ENCODE measurements at places on chromosomes 1 and 21. TPM values are rescaled to one million over a fixed set of nuclear protein-coding genes. Genes with fewer than 3 reads are reported as not detected.

IFT25 gene
- total RNA-seq, result 13.2 TPM

KCNK1 gene
- 25.2 TPM for total RNA-seq

SPATA1 gene
- total RNA-seq, result 0.66 TPM

ETNK2 gene
- total RNA-seq, result 4.4 TPM

FTCD gene
- 2.2 TPM for total RNA-seq

SLC9C2 gene
- total RNA-seq, result not detected

CFAP45 gene
- total RNA-seq, result 1.1 TPM

ZYG11A gene
- not detected for total RNA-seq

CFHR4 gene
- not detected for total RNA-seq

LENEP gene
- total RNA-seq, result not detected

TNFRSF4 gene
- 2.2 TPM for total RNA-seq

ETV3L gene
- not detected for total RNA-seq

- no peak for DNase-seq
Observed at GRCh38 chr1:173937062-173937461, 19.9 kb upstream of the SERPINC1 start.

- no peak for DNase-seq
Observed at GRCh38 chr21:14879458-14879857, 185.3 kb downstream of the NRIP1 start.

GRCh38 chr1:10056599-10056987, 23.8 kb downstream of the UBE4B start:
- DNase-seq, result no peak

DNA sequence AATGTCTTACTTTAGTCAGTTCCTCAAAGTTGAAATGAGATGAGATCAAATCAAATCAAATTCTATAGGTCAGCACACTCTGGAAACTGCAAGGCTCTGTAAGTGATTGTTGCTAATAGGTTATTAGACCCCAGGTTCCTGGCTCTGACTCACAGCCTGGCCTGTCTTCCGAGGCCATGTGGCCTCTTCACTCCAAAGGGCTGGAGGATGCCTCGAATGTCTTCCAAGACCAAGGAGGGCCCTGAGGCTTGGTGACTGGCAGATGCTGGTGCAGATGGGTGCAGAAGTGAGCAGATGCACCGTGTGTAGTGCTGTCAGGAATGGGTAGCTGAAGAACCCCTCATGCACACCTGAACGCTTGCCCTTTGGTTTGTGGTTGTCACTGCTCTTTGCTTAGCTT, 113.4 kb downstream of the MAB21L3 start:
- DNase-seq, result no peak

GRCh38 chr1:10113501-10113900, 80.7 kb downstream of the UBE4B start:
- DNase-seq, result no peak

- DNase-seq, result peak; percentile 52
Observed at GRCh38 chr1:112803906-112804762, 89.0 kb upstream of the PPM1J start.

DNA sequence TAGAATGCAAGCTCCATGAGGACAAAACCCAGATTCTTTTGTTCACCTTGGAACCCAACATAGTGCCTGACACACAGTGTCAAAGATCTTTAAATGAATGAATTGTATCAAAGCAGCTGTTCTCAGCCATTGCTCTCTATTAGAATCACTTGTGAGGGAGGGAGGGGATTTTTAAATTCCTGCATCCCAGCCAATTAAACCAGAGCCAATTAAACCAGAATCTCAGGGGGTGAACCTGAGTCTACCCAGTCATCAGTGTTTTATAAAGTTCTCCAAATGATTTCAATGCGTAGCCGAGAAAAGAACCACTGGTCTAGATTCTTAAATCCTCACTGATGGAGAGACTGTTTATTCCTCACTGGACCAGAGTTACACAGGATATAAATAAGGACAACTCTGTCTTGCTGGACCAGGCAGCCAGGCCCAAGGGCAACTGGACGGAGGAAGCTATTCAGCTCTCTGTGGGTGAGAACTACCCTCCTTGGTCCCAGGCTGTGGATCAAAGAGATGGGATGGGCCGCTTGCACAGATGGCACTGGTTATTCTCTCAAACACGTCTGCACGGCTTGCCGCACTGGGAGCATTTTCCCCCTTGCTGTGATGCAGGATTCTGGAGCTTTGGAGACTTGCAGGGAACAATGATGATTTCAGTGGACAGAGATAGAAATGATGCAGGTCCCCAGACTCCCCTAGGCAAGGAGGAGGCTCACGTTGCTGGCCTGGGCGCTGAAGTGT, 20.0 kb upstream of the CDCA8 start:
- DNase-seq, result no peak

- no peak for DNase-seq
Observed at GRCh38 chr1:241542199-241542907, 10.2 kb downstream of the KMO start.

- no peak for DNase-seq
Observed at GRCh38 chr1:155872527-155872926, 13.2 kb downstream of the SYT11 start.

DNA sequence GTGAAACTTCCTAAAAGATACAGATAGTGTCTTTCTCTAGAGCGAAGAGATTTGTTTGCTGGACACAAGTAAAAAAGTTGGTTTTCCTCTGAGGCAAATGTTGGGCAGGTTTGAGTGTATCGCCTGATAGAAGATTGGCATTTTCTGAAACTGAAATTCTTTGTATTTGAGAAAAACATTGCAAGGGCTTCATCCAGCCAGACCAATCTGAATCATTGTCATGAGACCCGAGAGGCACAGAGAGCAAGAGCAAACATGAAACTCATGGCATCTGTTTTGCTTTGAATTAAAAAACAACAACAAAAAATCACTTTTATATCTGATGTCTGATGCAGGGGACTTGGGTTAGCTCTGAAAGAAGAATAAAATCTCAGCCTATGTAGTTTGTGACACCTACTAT, 379.3 kb upstream of the NCAM2 start:
- DNase-seq, result no peak

- no peak for DNase-seq
Observed at GRCh38 chr1:112196731-112197130, 199.3 kb upstream of the CTTNBP2NL start.

DNA sequence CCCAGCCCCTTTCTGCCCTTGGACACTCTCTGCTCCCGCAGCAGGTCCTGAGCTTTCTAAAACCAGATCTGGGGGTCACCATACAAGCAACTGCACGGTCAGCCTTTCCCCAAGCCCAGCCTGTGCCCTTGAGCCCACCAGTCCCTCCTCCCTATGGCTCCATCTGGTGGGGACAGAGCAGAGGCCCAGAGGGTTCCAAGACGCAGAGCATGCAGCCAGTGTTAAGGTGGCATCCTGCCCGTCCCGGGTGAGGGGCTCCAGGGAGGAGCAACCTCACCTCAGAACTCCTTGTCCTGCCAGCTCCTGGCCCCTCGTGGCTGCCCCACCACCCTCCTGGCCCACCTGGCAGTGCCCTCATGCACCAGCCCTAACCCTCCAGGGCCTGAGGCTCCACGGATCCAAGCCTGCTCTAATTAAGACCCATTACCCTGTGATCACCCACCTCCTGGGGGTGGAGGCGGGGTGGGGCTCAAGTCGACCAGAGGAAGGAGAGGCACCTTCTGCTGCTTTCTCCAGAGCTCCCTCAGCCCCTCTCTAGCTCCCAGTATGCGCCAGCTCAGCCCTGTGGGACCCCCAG, 8.5 kb downstream of the CHD5 start:
- no peak for DNase-seq

DNA sequence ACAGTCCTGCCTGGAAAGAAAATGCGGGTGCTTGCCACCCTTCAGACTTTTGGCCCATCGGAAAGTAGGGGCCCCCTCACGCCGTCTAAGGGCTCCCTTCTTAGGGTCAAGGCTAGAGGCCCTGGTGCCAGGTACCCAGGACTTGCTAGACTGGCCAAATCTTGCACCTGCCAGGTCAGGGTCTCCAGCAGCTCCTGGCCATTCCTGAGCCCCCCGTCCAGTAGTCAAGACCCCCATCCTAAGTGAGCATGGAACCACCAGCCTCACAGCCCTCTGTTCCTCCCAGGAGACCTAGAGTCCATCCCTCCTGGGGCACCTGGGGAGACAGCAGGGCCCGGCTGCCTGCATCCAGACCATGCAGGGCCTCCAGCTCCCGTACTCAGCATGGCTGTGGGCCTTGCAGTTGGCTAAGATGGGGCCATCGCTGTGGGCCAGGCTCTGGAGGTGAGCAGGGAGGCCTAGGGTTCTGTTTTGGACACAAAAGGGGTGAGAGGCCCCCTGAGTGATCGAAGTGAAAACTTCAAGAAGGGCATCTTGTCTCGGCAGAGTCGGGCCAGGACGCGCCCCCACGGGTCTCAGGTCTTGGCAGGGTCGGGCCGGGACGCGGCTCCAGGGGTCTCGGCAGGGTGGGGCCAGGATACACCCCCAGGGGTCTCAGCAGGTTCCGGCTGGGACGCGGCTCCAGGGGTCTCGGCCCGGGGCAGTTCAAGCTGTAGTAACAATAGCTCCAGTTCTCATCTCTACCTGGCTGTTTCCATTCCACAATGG, 5.9 kb downstream of the FNDC10 start:
- DNase-seq, result no peak

DNA sequence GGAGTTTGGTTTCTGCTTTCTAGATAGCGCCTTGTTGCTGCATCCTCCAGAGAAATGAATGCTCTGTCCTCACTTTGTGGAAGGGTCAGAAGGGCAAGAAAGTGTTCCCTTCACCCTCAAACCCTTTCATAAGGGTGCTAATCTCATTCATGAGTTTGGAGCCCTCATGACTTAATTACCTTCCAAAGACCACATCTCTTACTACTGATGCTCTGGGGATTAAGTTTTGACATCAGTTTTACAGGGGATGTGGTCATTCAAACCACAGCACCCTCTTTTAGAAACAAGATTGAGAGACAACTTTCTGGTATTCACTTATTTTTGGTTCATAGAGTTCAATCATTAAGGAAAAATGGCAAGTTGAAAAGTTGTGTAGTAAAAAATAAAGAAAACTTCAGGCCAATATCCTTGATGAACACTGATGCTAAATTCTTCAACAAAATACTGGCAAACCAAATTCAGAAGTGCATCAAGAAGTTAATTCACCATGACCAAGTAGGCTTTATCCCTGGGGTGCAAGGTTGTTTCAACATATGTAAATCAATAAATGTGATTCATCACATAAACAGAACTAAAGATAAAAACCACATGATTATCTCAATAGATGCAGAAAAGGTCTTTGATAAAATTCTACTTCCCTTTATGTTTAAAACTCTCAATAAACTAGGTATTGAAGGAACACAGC, 442.1 kb downstream of the PTBP2 start:
- no peak for DNase-seq

- DNase-seq, result no peak
Observed at GRCh38 chr1:38585971-38586370, 273.6 kb downstream of the RRAGC start.

DNA sequence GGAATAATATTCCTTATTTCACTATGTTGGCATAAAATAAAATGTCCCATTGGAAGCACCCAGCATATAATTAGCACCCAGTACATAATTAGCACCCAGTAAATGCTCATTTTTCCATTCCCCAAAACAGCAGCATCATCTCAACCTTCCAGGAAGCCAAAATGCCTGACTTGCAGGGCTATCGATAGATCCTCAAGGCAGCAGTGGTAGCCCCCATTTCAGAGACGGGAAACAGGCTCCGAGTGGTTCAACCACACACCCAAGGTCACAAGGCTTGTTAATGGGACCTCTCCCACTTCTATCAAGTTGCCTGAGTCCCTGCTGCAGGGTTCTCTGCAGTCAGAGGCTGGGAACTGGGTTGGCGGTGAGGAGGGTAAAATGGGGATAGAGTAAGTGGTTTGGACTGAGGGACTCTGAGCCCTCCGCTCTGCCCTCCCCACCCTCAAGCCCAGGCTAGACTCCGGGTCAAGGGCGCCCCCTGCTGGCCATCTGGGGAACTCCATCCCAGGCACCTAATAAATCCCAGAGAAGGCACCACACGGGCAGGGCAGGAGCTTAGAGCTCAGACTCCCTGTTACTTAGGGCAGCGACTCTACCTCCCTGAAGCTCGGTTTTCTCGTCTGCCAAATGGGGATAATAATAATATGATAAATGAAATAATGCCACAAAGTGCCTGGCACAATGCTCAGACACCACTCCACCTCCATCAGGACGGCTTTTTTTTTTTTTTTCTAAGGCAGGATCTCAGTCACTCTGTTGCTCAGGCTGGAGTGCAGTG, 21.9 kb upstream of the LAPTM5 start:
- peak; percentile 79 for DNase-seq

DNA sequence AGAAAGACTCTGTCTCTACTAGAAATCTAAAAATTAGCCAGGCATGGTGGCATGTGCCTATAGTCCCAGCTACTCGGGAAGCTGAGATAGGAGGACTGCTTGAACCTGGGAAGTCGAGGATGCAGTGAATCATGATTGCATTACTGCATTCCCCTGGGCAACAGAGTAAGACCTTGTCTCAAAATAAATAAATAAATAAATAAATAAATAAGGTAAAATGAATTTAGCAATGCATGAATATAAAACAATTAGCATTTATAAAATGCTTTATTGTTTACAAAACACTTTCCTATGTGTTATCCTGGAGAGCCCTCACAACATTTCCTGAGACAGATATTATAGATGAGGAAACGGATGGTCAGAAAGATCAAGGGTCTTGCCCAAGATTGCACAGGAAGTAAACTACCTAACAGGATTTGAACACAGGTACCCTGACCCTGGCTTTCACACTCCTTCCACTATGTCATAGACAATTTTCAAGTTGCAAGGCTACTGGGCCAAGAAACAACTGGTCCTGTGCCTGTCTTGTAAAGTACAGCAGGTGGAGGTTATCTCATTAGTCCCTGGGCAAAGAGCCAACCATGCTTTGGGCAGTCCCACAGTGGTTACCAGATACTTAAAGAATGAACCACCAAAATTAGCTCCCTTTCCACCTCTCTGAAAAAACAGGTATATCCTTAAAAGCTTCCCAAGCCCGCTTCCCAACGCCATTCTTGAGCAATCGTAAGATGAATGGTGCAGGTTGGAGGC, 15.4 kb upstream of the VSIG8 start:
- DNase-seq, result no peak

- no peak for DNase-seq
Observed at GRCh38 chr1:198212675-198213074, 55.9 kb downstream of the NEK7 start.

DNA sequence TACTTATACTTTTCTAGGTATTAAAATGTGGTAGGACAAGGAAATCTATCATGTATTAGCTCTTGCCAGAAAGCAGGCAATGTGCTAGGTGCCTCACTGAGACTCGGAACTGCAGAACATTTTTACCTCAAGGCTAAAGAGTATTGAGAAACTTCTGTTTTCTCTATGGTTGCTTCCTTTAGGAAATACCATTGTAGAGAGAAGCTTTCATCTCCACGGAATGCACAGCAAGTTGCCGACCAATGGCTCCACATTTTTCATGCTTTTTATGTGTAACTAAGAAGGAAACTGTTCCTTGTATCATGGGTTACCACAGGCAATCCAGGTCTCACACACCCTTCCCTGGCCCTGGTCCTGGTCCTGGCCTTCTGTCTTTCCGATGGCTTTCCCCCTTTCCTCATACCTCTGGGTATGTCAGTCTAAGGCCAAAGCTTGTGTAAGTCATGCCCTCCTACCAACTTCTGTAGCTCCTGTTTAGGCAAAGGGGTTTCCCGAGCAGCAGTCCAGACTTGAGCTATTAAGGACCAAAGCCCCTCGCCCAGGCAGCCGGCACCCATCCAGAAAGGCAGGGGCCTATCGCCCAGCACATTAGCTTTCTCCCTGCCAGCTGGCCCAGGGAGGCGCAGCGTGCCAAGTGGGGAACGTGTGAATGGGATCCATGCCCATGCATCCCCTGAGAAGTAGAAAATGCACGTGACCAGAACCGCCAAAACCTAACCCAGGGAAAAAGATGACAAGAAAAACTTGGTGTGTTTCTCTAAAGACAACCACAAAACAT, 225.0 kb downstream of the PBX1 start:
- peak; percentile 51 for DNase-seq

- DNase-seq, result no peak
Observed at GRCh38 chr1:155892796-155893195, 18.4 kb downstream of the RIT1 start.

GRCh38 chr1:110004583-110004982, 20.0 kb downstream of the AHCYL1 start:
- no peak for DNase-seq
